Glomerular endothelial cell (primary cell): ENCODE measurements at places on chromosomes 16 and 17. TPM values are rescaled to one million over a fixed set of nuclear protein-coding genes. Genes with fewer than 3 reads are reported as not detected.

Gene GNPTG
- 72.5 and 96.8 TPM in 2 replicates for total RNA-seq

Gene TBC1D3I
- 1.5 and 1.6 TPM in 2 replicates for total RNA-seq

Gene SPN
- total RNA-seq = not detected in 2 replicates

Gene CFAP97D1
- total RNA-seq = not detected in 2 replicates

Gene NPW
- total RNA-seq = 0.35 and 1.0 TPM in 2 replicates

Gene TMEM238L
- not detected in 2 replicates for total RNA-seq

Gene CA5A
- total RNA-seq = not detected in 2 replicates

Gene SHCBP1
- total RNA-seq = 2.6 and 6.5 TPM in 2 replicates

Gene RHBDF1
- 46.6 and 75.5 TPM in 2 replicates for total RNA-seq

Gene EFCAB5
- 0.53 TPM in 2 replicates for total RNA-seq

Gene AIPL1
- total RNA-seq = not detected in 2 replicates

Gene CEP295NL
- 1.0 and 3.7 TPM in 2 replicates for total RNA-seq

Gene CLEC3A
- not detected in 2 replicates for total RNA-seq

Gene CDH5
- total RNA-seq = 1,376 and 1,752 TPM in 2 replicates

Gene ZG16B
- 0.99 TPM in 1 of 2 replicates, not detected in the other for total RNA-seq

Gene TEX14
- total RNA-seq = not detected in 2 replicates
